BJ (cell line): ENCODE measurements at places on chromosomes 11 and 22. TPM values are rescaled to one million over a fixed set of nuclear protein-coding genes. Genes with fewer than 3 reads are reported as not detected.

GRCh38 chr11:75430714-75431532 is 2.1 kb downstream of the KLHL35 start:
- DNase-seq = no peak

GRCh38 chr11:75583718-75584658 is 21.9 kb downstream of the SERPINH1 start:
- no peak for DNase-seq

DNA sequence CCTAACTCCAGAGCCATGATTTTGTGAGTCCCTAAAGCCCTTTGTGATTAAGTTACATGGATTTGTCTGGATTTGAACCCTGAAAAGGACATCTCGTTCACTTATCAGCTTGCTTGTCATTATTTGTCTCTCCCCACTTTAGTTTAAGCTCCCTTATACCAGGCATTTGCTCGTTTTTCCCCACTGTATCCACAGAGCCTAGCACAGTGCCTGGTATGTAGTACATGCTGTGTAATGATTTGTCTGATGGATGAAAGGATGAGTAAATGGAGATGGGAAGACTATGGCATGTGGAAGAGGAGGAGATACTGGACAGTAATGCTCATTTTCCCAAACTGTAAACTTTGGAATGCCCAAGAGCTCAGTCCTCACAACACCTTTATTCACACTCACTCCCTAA is 9.2 kb upstream of the MCHR1 start:
- DNase-seq = no peak

DNA sequence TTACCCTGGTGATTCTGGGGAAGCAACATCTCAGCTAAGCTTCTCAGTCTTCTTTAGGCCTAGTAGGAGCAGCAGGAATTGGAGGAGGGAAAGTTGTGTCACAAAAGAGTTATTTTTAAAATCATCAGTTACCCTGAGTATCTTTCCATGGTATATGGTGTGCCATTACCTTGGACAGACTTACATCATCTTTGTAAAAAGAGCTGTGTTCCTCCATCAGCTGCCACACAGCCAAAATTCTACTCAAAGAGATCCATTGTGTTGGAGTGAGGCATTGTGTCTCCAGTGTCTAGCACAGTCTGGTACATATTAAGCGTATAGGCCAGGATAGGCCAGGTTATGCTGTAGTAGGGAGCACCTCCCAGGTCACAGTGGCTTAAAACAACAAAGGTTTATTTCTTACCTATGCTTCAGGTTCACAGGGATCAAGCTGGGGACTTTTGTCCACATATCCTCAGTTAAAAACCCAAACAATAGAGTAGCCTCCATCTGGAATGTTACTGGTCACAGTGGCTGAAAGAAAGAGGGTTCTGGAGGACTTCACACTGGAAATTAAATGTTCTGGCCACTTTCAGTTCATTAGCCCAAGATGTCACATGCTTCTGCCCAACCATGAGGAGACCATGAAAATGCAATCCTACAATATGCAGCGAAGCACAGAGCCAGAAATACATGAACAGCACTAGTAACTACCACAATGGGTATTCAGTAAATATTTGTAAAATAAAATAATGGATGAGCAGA is 9.9 kb upstream of the TMPRSS5 start:
- DNase-seq = no peak

DNA sequence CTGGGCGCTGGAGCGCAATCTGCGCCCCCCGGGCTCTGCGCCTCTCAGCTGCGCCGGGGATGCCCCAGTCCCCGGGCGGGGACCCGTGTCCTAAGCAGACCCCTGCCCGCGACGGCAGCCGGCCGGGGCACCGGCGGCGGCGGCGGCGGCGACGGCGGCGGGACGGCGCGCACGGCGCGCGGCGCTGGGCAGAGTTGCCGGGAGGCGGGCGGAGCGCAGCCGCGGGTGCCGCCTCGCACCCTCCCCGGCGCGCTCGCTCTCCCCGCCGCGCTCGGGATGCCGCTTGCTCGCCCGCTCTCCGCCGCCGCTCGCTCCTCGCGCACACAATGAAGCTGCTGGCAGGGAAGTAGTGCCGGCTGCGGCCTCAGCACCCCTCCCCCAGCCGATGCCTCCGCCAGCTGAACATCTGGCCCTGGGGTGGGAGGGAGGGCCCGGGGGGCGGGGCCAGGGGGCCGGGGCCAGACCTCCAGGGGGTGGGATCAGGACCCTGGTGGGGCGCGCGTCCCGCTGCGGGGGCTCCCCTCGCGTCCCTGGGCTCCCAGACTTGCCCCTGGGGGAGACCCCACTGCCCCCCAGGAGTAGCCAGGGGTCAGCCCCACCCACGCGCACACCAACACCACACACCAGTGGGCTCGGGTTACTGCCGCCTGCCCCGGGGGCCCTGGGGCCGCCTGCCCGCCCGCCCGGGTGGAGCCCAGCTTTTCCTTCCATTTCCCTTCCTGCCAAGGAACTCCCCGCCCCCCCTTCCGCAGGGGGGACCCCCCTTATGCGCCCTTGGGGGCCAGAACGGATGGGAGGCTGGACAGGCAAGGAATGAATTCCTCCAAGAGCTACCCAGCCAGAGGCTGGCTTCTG is at the start of gene RCOR2:
TSS of gene RCOR2 (minus strand) at position 328 of the 855 bp plus-strand sequence. CDS start 708 bp downstream, outside the sequence.
- no peak for DNase-seq

GRCh38 chr11:68370211-68371111 is 58.1 kb downstream of the LRP5 start:
- DNase-seq = no peak

MAP6 gene
- polyA plus RNA-seq = 10.9 and 12.3 TPM in 2 replicates

ZNF195 gene
- polyA plus RNA-seq = 10.2 and 14.1 TPM in 2 replicates

SLC43A1 gene
- polyA plus RNA-seq = 11.8 and 23.4 TPM in 2 replicates

PANX2 gene
- 0.92 and 1.4 TPM in 2 replicates for polyA plus RNA-seq

P2RX3 gene
- polyA plus RNA-seq = not detected in 2 replicates
